Stimulated activated CD4-positive, alpha-beta T cell treated with anti-CD3 and anti-CD28 coated beads, Interleukin-12 subunit alpha, Interleukin-12 subunit beta, amount 100 ng/mL, for 4 hours (primary cell): ENCODE measurements at places on chromosomes 5 and 9.

DNA sequence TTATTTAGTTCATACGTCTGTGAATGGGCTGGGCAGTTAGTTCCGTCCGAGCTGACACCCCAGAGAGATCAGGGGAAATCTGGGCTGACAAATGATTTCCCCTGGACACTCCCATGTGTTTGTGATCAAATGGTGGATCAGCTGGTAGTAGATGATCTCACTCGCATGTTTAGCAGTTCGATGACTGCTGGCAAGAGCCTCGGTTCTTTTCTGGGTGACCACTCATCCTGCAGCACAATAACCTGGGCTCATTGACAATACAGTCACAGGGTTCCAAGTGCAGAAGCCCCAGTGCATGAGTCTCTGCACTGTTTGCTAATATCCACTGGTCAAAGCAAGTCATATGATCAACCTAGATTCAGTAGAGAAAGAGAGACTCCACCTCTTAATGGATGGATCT is 155.9 kb downstream of the NR2F1-AS1 start:
- DNase-seq, result no peak

DNA sequence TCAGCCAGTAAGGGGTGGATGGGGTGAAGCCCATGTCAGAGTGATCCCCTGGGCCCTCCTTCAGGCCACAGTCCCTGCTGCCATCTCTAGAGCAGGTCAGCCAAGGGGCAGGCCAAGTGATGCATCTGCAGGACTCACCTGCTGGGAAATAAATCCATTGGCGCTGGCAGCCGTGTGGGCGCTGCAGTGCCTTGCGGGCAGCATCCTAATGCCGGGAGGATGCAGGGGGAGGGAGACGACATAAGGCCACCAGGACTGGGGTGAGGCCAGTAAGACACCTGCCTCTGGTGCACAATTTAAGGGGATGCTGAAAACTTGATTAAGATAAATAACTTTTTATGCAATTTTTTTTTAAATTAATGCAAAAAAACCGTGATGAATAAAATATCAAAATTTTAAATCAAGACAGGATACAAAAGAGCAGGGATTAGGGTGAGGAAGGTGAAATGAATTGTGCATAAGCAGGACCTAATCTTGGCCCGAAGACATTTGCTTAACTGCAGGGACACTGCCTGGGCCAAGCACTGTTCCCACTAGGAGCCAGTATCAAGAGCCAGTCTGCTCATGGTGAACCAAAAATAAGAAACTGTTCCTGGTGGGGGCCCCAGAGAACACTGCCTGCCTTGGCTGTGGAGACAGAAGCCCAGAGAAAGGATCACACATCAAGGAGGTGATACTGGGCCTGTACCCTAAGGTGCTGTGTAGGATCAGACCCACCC is 67.5 kb upstream of the CPLX2 start:
- DNase-seq, result no peak

DNA sequence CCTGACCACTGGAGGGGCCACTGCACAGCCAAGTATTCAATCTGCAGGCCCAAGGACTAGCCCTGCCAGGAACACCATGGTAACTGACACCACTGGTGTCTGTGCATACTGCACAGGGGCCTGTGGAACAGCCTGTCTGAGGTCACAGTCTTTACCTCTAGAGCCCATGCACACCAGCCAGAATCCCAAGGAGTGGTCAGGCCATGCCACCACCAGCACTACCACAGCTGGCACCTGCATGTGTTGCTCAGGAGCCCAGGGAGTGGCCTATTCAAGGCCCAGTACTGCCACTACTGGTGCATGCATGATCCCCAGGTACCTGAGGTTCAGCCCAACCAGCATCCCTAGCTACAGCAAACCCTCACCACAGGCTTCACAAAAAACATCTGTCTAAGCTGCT is 546.0 kb upstream of the RGMB start:
- no peak for DNase-seq

DNA sequence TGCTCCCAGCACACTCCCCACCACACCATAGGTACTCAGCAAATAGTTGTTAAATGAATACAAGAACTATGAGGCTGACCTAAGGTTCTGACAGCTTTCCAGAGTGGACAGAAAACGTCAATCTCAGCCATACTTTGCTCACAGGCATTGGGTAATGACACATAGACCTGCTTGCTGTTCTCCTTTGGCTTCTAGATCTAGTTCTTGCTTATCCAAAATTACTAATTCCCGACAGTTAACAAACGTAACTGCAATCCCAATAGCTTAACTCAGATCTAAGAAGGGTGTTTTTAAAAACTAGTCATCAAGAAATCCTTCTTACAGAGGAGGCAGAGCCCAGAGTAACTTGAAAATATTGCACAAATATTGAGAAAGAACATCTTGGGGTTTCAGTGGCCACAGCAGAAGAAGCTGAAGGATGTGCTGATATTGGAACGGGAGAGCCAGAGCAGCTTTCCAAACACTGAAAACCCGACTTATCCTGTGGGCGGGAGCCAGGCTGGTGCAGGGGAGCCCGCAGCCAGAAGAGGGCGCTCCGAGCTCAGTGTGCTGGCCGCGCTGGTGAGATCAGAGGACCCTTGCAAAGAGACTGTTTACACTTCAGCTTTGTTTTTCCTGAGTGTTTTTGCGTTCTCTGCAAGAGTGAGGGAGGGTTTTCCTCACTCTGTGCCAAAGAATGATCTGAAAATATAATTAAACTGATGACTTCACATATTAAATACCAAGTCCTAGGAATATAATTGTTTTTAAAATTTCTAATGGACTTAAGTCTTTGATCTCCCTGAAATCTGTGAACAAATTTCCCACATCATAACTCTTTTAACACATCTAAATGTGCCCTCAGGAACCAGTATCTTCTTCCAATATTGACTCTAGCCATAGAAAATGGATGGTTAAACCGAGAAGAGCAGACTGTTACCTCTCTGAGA is 30.3 kb downstream of the FGF1 start:
- peak; percentile 69 for DNase-seq

GRCh38 chr5:34051374-34051980 is 8.5 kb upstream of the C1QTNF3 start:
- no peak for DNase-seq

DNA sequence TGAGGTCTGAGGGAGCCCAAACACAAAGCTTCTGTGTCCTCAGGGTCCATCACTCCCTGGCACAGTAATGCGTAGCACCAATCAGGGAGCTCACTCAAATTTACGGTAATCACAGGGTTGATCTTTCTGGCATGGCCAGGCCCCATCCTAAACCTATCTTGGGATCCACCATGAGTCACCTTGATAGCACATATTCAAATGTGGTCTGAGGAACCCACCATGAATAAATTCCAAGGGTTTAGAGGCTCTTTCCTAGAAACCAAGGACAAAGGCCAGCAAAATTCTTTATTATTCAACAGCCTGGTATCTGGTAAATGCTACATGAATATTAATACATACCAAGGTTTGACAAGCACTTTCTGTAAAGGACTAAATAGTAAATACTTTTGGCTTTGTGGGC is 254.5 kb downstream of the TLR4 start:
- no peak for DNase-seq

- DNase-seq, result no peak
Observed at GRCh38 chr9:111928359-111928720, 31.7 kb downstream of the UGCG start.

GRCh38 chr9:297104-297972 is 82.7 kb downstream of the DOCK8 start:
- no peak for DNase-seq

DNA sequence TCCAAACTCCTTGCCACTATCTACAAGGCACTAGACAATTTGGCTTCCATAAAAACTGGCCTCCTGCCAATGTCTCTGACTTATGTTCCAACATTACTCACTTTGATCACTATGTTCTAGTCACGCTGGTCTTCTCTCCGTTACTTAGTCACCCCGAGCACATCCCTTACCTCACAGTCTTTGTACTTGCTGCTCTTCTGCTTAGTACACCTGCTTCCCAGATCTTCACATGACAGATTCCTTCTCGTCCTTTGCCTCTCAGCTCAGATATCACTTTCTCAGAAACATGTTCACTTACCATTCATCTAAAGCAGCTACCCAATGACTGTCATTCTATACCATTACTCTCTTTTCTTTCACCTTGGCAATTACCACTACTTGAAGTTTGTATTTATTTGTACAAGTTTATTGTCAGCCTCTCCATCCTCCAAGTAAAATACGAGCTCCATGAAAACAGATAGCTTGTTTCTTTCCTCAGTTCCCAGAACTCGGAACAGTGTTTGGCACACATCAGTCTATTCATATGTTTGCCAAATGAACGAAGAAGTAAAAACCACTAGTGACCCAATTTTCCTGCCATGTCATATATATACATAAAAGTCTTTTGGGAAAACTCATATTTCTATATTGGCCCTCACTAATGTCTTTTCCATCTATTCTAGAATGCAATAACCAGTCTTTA is 5.9 kb upstream of the SLC22A5 start:
- DNase-seq, result no peak
